Neural crest cell (in vitro differentiated cells): ENCODE measurements at places on chromosomes 16 and 17. TPM values are rescaled to one million over a fixed set of nuclear protein-coding genes. Genes with fewer than 3 reads are reported as not detected.

Gene ITGA2B
- 7.3 and 8.1 TPM in 2 replicates for total RNA-seq

Gene ABCC11
- 0.09 and 0.20 TPM in 2 replicates for total RNA-seq

GRCh38 chr17:57806167-57806830 is 43.5 kb downstream of the MRPS23 start:
- no peak for DNase-seq

Gene PPP1R27
- total RNA-seq: not detected in 2 replicates
